ENCODE measurements at places on chromosomes 5 and 9.

DNA sequence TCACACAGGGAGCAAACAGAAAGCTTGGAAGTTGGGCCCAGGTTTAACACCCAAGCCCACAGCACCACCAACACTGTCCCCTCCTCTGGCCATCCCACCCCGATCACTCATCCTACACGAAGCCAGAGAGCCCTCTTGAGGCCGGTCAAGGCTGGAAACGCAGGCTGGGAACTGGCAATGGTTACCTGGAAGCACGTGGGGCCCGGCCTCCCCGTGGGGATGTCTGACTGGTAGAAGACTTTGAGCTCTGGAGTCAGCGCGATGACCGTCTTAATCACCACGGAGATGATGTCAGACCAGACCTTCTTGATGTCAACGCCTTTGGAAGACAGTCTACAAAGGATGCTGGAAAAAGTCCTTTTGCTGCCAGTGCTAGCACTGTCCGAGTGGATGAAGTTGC, 104.1 kb downstream of the TTLL11 start:
- DNase-seq, result no peak

- no peak for DNase-seq
Observed at GRCh38 chr5:172608773-172609172, 32.3 kb upstream of the NEURL1B start.

DNA sequence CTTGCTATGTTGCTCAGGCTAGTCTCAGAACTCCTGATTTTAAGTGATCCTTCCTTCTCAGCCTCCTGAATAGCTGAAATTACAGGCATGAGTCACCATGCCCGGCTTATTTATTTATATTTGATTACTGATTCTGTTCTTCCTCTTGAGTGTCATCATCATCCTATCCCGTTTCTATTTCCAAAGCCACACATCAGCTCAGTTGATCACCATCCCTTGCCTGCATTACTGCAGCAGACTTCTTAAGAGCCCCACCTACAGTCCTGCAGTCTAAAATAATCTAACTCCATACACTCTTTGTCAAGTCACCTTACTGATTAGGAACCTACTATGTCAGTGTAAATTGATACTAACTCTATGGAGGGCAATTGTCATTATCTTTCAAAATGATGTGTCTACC, 138.9 kb upstream of the RAI14 start:
- DNase-seq, result no peak

- no peak for DNase-seq
Observed at GRCh38 chr9:137544176-137544760, 5.9 kb downstream of the PNPLA7 start.

- DNase-seq, result no peak
Observed at GRCh38 chr9:99745085-99745484, 76.6 kb upstream of the NR4A3 start.

GRCh38 chr5:73032635-73033034, 76.8 kb downstream of the FCHO2 start:
- DNase-seq, result no peak

- no peak for DNase-seq
Observed at GRCh38 chr5:61348447-61348846, 16.4 kb downstream of the ZSWIM6 start.

GRCh38 chr5:105573575-105573974, 2011.0 kb upstream of the NUDT12 start:
- DNase-seq, result no peak
